ENCODE measurements at places on chromosomes 13 and 19. TPM values are rescaled to one million over a fixed set of nuclear protein-coding genes. Genes with fewer than 3 reads are reported as not detected.

WDR88 gene
- total RNA-seq, result not detected

IGFL2 gene
- total RNA-seq, result 0.50 TPM

CD22 gene
- 1.1 TPM for total RNA-seq

SIGLECL1 gene
- total RNA-seq, result not detected

PPP1R13L gene
- total RNA-seq, result 33.5 TPM

LRCH1 gene
- total RNA-seq, result 10.4 TPM

GTF3A gene
- total RNA-seq, result 102 TPM

LHB gene
- not detected for total RNA-seq

TMPRSS9 gene
- total RNA-seq, result not detected

ZNF90 gene
- not detected for total RNA-seq

CYP4F8 gene
- not detected for total RNA-seq

KIR2DL3 gene
- not detected for total RNA-seq

ACTN4 gene
- total RNA-seq, result 1,188 TPM

ZNF491 gene
- total RNA-seq, result not detected

CPT1C gene
- 14.4 TPM for total RNA-seq

CEACAM20 gene
- not detected for total RNA-seq

PCSK4 gene
- 0.41 TPM for total RNA-seq

KASH5 gene
- total RNA-seq, result not detected

ARHGEF7 gene
- 22.3 TPM for total RNA-seq

LILRB5 gene
- not detected for total RNA-seq

PSG7 gene
- total RNA-seq, result not detected

BEST2 gene
- total RNA-seq, result 0.62 TPM

DNAAF3 gene
- total RNA-seq, result 5.4 TPM

C19orf81 gene
- 12.5 TPM for total RNA-seq

PPM1N gene
- total RNA-seq, result 7.4 TPM

TTC9B gene
- 0.34 TPM for total RNA-seq

ARHGAP33 gene
- 8.1 TPM for total RNA-seq

BBC3 gene
- total RNA-seq, result 25.6 TPM

RNF113B gene
- not detected for total RNA-seq

CEACAM1 gene
- total RNA-seq, result 2.3 TPM

FBXW9 gene
- total RNA-seq, result 11.0 TPM

LIN37 gene
- total RNA-seq, result 22.8 TPM

PSG1 gene
- 0.22 TPM for total RNA-seq

SLITRK6 gene
- 0.63 TPM for total RNA-seq
